Hematopoietic multipotent progenitor cell treated with erythropoietin and hydrocortisone succinate and interleukin-3 and kit ligand, for 4 days (in vitro differentiated cells): ENCODE measurements at places on chromosomes 7 and 10.

- DNase-seq, result peak; percentile 47
These were observed 23.5 kb downstream of the BLVRA start for GRCh38 chr7:43781726-43782607.

DNA sequence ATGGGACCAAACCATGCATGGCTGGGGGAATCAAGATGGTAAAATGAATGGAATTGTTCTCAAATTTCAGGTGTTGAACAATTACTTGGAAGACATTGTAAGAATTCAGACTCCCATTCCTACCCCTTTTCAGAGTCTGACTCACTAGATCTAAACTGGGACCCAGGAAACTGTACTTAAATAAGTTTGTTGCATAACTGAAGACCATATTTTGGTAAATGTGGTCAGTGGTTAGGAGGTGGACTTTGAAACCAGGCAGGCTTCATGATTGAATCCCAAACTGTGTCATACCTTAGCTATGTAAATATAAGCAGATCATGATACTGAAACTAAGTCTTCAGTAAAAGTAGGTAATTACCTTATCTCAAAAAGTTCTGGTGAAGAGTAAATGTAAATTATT lies 41.7 kb downstream of the ZWINT start:
- no peak for DNase-seq

DNA sequence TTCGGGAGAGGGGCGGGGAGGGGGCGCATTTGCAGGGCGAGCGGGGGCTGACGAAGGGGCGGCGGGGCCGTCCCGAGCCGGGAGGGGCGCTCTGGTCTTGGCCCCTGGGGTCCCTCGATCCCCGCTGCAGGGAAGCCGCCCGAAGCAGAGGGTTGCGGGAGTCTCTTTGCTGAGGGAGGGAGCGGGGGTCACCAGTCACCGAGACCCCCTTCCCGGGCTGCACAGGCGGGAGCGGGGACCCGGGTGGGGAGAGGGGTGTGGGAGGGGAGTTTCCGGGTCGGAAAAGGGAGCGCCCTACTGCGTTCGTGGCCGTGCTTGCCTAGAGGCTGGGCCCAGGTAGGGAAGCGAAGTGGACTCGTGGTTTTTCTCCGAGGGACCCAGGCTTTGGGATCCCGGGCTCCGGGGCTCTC lies 422 bp downstream of the AP1S1 start:
- no peak for DNase-seq

DNA sequence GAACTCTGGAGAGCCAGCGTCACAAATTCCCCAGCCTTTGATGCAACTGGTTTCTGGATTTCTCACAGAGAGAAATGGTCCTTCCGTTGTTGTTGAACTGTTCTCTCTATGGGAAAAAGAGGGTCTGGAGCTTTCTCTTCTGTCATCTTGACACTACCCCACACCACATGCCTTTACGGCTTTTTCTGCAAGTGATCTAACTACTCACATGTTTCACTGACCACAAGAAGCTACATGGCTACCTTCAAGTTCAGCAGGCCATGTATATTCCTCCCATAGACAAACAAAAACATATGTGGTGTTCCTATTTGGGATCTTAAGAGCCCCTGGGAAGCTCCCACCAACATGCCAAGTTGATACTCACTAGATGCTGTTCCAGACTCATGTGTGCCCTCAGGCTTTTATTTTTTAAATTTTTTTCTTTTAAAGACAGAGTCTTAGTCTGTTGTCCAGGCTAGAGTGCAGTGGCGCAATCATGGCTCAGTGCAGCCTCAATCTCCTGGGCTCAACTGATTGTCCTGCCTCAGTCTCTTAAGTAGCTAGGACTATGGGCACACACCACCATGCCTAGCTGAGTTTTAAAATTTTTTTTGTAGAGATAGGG lies 72.0 kb downstream of the RNF216 start:
- no peak for DNase-seq

DNA sequence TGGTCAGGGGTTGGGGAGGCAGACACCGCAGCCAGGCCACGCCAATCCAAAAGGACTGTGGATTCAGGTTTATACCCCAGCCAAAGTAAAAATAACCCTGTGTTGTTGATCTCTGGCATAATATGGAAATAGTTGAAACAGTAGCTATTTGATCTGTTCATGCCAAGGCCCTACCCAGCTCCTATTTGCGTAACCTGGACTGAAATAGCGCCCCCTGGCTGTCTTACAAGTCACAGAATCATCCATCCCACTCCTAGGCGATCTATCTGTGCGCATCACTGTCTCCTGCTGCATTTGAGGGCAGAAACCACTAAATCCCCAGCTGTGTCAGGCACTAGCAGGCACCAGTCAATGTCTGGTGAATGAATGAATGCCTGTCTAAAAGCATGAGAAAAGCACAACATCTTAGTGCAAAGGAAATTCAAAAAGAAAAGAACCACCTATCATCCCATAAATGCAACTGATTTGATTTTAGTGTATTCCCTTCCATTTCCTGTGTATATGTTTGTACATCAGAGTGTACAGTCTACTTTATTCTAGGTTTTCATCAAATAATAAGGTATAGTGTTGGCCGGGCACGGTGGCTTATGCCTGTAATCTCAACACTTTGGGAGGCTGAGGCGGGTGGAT lies 160.0 kb downstream of the SLIT1 start:
- peak; percentile 83 for DNase-seq

DNA sequence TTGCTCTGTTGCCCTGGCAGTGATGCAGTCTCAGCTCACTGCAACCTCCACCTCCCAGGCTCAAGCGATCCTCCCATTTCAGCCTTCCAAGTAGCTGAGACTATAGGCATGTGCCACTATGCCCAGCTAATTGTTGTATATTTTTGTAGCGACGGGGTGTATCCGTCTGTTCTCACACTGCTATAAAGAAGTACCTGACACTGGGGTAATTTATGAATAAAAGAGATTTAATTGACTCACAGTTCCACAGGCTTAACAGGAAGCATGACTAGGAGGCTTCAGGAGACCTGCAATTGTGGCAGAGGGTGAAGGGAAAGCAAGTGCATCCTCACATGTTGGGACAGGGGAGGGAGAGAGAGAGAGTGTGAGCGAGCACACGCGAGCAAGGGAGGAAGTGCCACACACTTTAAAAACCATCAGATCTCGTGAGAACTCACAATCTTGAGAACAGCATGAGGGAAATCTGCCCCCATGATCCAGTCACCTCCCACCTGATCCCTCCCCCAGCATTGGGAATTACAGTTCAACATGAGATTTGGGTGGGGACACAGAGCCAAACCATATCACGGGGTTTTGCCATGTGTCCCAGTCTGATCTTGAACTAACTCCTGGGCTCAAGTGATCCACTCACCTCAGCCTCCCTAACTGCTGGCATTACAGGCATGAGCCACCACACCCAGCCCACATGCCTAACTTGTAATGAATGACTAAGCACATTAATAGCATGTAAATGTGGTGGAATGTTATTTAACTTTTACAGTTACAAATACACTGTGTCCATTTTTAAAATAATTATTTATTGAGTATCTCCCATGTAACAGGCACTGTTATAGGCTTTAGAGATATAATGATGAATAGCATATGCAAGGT lies 65.5 kb downstream of the RALA start:
- DNase-seq, result peak; percentile 56

DNA sequence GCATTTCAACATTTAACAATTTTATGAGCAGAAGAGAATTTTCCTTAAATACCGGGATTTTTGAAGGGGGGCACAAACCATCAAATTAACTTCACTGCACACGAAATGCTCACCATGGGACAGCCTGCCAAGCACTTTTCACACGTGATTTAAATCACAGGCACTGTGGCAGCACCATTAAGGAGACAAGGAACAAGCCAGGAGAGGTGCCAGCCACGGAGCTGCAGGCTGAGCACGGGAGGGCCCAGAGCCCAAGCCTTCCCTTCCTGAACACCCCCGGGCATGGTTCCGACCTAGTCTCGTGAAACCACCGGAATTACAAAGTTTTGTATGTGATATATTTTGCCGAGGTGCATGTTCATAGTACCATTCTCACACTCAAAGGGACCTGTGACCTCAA lies 13.4 kb downstream of the PITRM1 start:
- no peak for DNase-seq

DNA sequence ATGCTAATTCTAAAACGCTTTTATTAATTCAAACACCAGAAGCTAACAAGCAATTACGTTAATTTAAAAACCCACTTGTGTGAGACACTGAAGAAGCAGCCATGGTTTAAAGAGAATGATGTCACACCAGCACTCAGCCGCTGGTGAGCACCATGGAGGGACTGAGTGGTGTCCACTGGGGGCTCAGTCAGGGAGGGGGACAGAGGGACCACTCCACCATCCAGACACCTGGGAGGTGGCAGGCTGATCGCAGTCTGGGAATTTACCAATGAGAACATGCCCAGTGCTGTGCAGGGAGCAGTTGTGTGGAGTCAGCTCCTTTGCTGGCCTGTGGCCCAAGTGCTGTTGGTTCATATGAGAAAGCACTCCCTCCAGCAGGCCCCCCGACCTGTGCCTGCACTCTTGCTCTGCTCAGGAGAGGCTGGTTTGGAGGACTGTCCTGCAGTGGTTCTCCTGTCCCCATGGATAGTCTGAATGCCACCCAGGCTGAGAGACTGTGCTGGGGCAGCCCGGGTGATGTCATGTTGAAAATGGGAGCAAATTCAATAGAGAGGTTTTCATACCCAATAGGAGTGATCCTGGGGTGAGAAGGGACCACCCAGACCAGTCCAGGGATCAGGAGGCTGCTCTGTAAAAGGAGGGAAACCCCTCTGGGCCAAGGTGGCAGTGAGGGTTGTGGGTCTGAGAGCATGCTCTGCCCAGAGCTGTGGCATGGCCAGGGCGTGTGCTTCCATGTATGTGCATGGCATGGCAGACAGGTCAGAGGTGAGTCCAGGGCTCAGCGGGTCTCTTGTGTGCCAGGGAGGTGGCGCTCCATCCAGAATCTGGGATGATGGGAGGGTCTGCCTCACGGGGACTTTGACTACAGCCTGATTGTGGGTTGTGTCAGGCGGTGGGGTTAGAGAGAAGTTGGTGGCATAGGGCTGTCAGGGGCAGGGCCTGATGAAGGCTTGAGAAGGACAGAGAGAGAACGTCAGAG lies 12.7 kb downstream of the ADCY1 start:
- DNase-seq, result no peak

DNA sequence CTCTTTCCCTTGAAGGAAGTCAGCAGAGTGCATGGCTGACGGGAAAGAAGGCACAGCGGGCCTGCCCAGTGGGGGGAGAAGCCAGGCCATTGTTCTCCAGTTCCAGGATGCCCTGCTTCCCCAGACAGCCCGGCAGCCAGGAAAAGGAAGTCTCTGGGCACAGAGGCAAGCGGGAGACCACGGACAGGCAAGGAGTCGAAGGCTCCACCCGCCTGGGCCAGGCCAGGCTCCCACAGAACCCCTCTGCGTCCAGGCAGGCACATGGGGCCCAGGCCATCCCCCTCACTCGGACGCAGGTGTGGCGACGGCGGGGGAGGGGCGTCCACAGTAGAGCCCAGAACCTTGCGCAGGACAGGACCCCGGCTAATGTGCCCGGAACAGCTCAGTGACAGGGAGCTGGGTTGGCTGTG lies 8.7 kb downstream of the GPR146 start:
- DNase-seq, result no peak

DNA sequence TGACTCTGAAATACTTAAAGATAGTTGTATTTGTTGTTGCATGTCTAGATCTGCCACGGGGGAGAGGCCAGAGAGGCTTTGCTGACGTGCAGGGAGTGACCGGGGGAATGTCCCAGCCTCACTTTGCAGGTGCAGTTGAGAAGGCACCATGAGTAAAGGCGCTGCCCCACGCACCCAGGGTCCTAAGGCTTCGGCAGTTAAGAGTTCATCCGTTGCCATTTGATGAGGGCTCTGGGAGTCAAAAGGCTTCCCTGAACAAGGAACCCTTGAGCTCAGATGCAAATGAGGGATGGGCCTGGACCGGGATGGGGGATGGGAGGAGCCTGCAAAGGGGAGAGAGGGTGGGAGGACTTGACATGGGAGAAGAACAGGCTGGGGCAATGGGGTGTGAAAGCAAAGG lies 20.4 kb downstream of the PPP2R2D start:
- no peak for DNase-seq

- no peak for DNase-seq
These were observed 40.2 kb downstream of the ANTXRL start for GRCh38 chr10:46326971-46327370.

DNA sequence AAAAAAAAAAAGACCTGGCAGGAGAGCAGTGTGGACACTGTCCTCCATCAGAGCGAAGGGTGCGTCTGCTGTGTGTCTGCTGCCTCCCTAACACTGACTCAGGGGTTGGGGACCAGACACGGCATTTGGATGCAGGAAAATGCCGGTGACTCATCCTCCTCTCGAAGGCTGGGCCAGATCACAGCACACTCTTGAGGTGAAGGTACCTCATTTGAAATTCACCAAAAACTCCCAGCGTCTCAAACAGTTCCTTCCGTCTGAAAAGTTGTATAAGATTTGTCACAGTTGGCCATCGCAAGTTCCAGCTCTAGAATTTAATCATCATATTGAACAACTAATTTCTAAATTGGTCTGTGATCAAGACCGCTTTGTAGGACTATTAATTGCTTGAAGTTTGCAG lies 118.1 kb upstream of the LYZL2 start:
- no peak for DNase-seq

- no peak for DNase-seq
These were observed 129.3 kb downstream of the CHRM2 start for GRCh38 chr7:136997735-136998134.

GRCh38 chr10:122487174-122487765 lies 25.9 kb downstream of the HTRA1 start:
- no peak for DNase-seq

- no peak for DNase-seq
These were observed 215.2 kb downstream of the RPS24 start for GRCh38 chr10:78248651-78249464.

GRCh38 chr10:10132009-10132408 lies 885.7 kb upstream of the CELF2 start:
- DNase-seq, result no peak

- DNase-seq, result no peak
These were observed 24.6 kb downstream of the WIPI2 start for GRCh38 chr7:5214641-5215040.

- DNase-seq, result peak; percentile 60
These were observed 85.9 kb downstream of the UBE3C start for GRCh38 chr7:157224627-157225026.

GRCh38 chr10:109282510-109282909 lies 640.8 kb downstream of the XPNPEP1 start:
- DNase-seq, result no peak

DNA sequence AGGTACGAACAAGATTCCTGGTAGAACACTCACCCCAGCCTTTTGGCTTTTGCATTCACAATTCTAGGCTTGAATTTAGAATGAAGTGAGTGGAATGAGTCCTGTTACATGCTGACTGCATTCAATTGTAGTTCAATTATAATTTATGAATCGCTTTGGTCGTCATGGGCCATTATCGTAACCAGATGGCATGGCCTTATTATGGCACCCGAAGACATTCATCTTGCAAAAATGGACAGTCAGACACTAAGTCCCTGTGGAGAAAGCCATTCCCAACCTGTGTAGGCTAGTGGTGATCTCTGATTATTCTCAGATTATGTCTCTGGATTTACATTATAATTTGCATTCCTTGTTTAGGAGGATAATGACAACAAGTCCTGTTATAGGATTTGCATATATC lies 292.4 kb upstream of the NPSR1 start:
- DNase-seq, result no peak

DNA sequence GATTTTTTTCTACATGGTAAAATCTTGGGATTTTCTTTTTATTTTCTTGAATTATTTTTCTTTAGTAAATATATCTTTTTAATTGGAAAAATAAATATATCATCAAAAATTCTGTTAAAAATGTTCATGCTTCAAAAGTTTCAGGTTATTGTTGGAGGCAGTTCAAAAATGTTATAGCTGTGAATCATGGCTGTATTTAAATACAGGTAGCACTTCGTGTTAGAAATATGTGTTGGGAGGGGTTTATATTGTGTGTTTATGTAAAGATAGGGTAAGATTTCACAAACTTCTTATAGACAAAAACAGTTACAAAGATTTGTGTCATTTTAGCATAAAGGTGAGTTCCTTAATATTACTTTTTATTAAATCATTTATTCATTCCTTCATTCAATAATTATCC lies 60.4 kb downstream of the HDAC9 start:
- no peak for DNase-seq
